ENCODE measurements at places on chromosomes 6 and 20.

DNA sequence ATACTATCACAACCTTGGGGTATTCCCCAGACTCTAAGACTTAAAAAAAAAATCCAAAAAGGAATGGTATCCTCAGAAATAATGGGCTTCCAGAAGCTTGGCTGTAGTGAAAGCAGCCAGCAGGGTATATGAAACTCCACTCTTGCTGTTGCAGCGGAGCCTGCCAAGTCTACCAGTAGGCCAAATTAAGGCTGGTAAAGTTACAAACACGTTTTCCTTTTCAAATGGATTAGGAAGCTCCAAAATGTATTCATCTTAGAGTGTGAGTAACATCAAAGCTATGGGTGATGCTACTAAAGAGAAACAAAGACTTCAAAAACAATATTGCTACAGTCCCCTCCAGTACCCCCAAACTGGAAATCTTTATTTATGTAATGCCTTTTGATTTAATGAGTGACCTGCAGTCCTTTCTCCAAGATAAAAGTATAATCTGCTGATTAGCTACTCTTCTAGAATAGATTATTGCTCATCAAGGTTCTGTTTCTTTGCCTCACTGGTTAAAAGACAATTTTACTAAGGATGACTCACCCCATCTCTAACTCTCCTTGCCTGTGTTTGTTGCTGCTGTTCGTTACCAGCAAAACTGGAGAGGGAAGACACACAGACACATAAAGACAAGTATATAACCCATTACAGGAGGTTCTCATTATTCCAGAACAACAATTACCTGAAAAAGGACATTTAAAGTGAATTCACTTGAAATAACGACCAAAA lies 84.9 kb downstream of the BTBD9 start:
- DNase-seq = no peak

- no peak for DNase-seq
These were observed 26.8 kb upstream of the TFAP2A start for GRCh38 chr6:10441655-10442009.

DNA sequence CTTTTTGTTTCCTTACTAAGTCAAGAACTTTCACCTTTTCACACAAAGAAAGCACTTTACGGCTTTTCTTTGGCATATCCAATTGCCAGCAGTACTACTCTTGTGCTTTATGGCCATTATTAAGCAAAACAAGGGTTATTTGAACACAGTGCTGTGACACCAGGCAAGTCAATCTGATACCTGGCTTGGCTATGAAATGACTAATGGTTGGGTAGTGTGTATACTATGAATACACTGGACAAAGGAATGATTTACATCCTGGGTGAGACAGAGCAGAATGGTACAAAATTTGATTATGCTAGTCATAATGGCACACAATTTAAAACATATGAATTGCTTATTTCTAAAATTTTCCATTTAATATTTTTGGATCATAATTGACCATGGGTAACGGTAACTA lies 22.1 kb upstream of the ADGRF1 start:
- DNase-seq = no peak

DNA sequence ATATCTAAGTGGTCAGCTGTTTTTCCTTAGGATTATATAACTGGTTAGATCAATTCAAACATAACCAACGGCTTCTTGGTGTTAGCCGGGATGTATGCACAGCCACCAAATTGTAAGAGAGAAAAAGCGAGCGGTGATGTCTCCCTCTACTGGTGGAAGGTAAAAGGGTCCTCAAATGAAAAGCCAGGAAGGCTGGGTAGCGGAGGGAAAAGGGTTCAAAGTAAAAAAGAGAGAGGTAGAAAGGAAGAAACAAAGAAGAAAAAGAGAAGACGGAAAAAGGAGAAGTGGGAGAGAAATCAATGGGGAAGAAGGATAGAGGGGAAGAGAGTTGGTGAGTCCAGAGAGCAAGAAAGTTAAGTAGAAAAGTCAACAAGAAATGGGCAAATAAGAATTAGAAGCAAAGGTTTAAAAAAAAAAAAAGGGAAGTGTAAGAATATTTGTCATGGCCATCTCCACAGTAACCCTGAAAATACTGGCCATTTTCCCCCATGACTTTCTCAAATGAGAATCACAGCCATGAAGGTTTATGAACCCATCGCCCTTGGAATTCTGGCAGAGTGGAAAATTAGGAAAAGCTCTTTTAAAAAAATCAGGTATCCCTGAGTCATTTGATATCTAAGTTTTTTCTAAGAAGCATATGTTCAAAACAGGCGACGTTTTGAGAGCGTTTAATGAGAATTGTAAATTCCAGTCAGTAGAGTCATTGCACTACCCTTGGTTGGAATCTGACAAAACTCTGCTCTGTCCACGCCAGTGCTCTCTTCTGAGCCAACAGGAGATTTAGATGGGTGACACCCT lies 155.6 kb upstream of the SNX9 start:
- peak; percentile 85 for DNase-seq

DNA sequence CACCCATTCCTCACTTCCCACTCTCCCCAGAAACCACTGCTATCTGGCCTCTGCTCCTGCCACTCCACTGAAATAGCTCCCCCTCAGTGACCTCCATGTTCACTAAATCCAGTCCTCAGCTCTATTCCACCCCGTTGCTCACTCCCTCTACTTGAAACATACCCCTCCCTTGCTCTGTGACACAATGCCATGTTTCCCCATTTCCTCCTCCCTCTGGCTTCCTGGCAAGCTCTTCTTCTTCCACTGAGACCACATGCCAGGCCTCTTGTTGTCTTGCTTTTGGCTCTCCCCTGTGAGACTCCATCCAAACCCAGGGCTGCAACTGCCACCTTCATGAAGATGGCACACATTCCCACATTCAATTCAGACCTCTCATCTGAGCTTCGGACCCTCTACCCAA lies 13.9 kb downstream of the TMEM151B start:
- no peak for DNase-seq

- no peak for DNase-seq
These were observed 59.5 kb downstream of the LYRM4 start for GRCh38 chr6:5201271-5201670.

GRCh38 chr20:2871661-2872458 lies 1.4 kb upstream of the PTPRA start:
- peak; percentile 22 for DNase-seq

DNA sequence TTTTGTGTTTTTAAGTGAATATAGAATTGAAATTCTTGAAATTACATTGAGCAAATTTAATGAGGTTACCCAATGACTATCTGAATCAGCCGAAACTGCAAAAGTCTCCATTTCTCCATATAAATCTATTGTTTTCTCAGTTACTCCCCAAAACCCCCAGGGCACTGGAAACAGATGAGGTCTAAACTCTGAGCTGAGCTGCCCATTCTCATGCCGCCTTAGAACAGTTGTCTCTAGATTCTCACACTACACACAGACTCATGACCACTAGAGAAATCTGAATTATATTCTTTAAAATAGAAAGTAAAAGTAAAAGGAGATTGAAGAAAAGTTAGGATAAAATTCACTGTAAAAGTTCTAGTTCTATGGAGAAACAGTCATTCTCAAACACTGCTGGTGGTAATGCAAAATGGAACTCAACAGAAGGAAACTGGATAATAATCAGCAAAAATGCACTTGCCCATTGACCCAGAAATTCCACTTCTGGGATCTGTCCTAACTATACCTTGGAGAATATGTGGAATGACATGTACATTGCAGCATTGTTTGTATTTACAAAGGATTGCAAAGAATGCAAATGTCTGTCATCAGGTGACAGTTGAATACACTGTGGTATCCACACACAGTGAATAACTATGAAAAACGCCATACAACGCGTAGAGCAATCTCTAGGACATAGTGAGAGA lies 125.5 kb downstream of the IPCEF1 start:
- no peak for DNase-seq

- DNase-seq = no peak
These were observed 31.5 kb downstream of the PDE7B start for GRCh38 chr6:135883045-135883444.

- DNase-seq = peak; percentile 13
These were observed 55.4 kb upstream of the MOXD1 start for GRCh38 chr6:132456700-132457143.

- no peak for DNase-seq
These were observed 73.6 kb downstream of the ERMARD start for GRCh38 chr6:169824848-169825557.

GRCh38 chr6:34237316-34237721 lies 646 bp downstream of the HMGA1 start:
- DNase-seq = no peak

DNA sequence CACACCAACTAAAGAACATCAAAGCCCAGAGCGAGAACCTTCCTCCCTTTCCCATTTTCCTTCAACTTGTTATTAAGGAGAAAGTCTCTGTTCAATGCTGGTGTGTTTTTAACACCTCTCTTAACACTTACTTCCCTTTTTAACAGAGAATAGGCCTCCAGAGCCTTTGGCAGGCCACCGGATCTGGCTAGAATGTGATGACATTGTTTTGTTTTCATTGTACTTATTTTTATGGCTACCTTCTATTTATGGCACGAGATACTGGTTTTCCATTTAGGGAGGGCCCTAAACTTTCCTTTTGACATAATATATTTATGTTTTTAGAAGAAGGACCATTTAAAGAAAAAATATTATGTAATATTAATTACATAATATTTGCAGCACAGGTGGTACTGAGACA lies 21.6 kb downstream of the TCF15 start:
- no peak for DNase-seq

- no peak for DNase-seq
These were observed 24.9 kb upstream of the MCM9 start for GRCh38 chr6:118959903-118960302.

GRCh38 chr6:132204591-132204990 lies 196.7 kb downstream of the MOXD1 start:
- no peak for DNase-seq

- no peak for DNase-seq
These were observed 118.8 kb upstream of the ARID1B start for GRCh38 chr6:156658186-156658965.

GRCh38 chr6:91812596-91813274 lies 1225.9 kb upstream of the MAP3K7 start:
- no peak for DNase-seq

- no peak for DNase-seq
These were observed 44.1 kb upstream of the AKIRIN2 start for GRCh38 chr6:87745966-87746721.

DNA sequence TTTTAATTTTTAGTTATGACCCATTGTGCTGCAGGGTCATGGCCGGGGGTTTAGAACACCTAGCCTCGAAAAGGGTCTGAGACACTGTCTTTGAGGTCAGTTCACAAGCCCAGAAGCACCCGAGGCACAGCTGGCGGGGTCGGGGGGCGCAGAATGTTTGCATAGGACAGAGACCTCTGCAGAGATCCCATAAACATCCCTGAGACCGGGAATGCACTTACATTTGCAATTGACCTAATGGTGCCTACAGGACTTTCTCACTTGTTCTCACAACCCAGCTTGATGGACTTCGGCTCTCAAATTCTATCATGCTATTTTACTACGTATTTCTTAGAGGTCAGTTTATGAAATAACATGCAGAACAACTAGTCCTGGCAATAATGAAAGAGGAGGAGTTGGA lies 33.5 kb upstream of the FOXC1 start:
- no peak for DNase-seq

DNA sequence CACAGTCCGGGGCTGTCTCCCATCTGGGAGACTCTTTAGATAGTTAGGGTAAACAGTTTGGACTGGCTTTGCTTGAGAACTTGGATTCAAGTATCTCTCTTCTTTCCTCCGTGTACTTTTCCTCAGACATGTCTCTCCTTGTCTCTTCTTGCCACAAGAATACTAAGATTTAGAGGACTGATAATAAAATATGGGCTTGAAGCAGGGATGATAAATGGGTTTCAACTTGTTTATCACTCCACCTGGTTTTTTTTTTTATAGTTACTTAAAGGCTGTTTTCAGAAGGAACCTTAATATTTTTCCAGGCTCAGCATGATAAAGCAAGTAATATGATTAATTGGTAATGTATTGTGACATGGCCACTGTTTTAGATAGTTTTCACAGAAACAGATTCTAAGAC lies 40.9 kb upstream of the KIF13A start:
- no peak for DNase-seq

- DNase-seq = no peak
These were observed 108.4 kb downstream of the FOXF2 start for GRCh38 chr6:1497761-1498105.

DNA sequence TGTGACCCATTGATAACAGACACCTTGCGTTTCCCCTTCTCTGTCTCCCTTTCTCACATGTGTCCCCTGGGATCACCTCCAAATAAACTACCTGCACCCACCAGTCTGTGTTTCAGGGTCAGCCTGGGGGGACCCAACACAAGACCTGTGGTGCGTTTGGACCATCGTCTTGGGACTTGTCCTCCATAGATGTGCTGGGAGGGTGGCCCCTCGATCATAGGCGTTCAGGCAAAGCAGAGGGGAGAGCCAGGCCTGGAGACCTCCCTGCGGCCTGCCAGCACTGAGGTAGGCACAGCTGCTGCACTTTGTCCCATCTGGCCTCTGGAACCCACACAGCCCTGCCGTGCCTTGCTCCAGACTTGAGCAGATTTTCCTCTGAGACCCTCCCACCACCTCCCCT lies 18.1 kb downstream of the CST9 start:
- no peak for DNase-seq

DNA sequence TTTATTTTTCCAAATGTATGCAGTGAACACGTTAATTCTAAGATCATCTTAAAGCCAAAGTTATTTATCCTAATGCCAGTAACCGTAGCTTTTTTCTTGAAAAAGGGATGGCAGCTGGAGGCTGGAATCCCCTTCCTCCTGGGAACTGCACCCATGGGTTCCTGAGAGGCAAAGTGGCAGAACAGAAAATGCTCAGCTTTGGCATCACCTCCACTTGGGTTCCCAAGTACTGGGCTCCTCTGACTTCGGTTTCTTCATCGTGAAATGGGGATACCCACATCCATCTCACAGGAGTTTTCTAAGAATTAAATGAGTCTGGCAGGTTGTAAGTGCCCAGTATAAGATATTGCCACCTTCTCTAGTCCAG lies 6.2 kb upstream of the DDX43 start:
- no peak for DNase-seq

GRCh38 chr20:324177-325044 lies 941 bp upstream of the SOX12 start:
- DNase-seq = peak; percentile 73

GRCh38 chr6:166259296-166259977 lies 48.8 kb downstream of the PRR18 start:
- peak; percentile 74 for DNase-seq

- no peak for DNase-seq
These were observed 107.3 kb upstream of the BCLAF1 start for GRCh38 chr6:136396908-136397307.

GRCh38 chr20:17806739-17807441 lies 107.1 kb downstream of the BANF2 start:
- DNase-seq = no peak

GRCh38 chr6:20680697-20681165 lies 146.5 kb downstream of the CDKAL1 start:
- DNase-seq = no peak

DNA sequence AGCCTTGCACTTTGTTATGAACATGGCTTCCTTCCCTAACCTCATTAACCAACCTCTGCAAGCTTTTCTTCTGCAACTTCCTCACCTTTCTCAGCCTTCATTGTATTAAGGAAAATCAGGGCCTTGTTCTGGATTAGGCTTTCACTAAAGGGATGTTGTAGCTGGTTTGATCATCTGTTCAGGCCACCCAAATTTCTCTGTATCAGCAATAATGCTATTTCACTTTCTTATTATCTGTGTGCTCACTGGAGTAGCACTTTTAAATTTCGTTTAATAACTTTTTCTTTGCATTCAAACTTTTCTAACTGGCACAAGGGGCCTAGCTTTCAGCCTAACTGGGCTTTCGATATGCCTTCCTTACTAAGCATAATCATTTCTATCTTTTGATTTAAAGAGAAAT lies 96.7 kb downstream of the GFRAL start:
- DNase-seq = no peak

- DNase-seq = no peak
These were observed 68.3 kb downstream of the MMS22L start for GRCh38 chr6:97214671-97215070.

Data from pons (tissue), 1 donor.